ENCODE measurements at places on chromosomes 4 and X.

DNA sequence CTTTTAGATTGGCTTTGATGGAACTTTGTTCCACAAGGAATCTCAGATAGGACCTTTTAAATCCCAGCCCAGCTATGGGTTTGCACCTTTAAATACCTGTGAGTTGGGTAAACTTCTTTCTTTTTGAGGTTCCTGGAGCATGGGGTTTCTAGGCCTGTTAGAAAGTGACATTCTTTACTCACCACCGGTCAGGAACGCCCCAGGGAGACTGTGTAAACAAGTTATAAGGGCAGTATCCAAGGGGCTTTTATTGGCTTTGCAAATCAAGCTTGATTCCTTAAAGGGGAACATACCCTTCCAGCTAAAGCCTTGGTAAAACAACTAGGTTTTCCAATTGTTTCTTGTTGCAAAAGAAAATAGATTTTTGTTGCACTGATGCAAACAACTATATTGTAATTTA is 93.4 kb downstream of the TENT5D start:
- peak; percentile 26 for DNase-seq

- no peak for DNase-seq
These were observed 27.4 kb upstream of the AFAP1 start for GRCh38 chr4:7967063-7967440.

GRCh38 chr4:732911-733630 is 27.4 kb downstream of the PCGF3 start:
- DNase-seq = no peak

- peak; percentile 65 for DNase-seq
These were observed 477 bp downstream of the FGF5 start for GRCh38 chr4:80266902-80267380.

DNA sequence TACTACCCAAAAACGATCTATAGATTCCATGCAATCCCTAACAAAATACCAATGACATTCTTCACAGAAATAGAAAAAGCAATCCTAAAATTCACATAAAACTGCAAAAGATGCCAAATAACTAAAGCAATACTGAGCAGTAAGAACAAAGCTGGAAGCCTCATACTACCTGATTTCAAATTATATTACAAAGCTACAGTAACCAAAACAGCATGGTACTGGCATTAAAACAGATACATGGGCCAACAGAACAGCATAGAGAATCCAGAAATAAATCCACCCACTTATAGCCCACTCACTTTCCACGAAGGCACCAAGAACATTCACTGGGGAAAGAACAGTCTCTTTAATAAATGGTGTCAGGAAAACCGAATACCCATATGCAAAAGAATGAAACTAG is 74.7 kb downstream of the PHF8 start:
- no peak for DNase-seq

GRCh38 chr4:2266181-2266580 is 4.3 kb upstream of the MXD4 start:
- DNase-seq = no peak

GRCh38 chrX:10620121-10620699 is at the start of gene MID1:
Gene MID1, minus strand, starts transcription at chrX:10620585. Its CDS starts 53,038 bp downstream, at chrX:10567547.
- DNase-seq = peak; percentile 84

DNA sequence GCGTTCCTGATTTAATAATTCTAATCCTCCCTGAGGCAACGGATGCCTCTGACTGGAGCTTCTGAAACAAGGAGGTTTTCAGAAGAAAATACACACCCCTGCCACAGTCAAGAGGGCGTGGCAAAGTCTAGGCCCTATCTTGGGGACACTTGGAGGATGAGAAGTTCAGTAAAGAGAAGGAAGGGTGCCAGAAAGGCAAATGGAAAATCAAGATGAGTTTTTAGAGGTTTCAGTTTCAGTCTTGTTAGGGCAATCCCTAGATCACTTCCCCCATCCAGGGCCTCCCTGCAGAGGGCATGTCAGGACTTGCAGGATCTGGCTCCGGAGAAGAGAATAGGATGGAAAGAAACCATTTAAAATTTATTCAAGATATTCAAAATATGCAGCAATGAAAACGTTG is 28.5 kb upstream of the FGF2 start:
- peak; percentile 42 for DNase-seq

DNA sequence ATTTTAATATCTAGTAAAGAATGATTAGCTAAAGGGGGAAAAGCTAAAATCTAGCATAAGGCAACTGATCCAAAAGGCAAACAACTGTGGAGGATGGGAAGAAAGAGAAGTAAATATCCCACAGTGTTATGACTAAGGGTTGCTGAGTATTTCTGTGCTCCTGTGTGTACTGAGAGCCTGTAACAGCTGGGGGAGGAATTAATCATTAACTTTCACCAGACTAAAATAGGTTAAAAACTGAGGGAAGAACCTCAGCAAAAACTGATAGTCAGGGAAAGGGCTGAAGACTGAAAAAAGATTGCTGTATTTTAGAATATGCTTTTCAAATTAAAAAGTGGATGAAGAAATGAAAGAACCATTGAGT is 365.9 kb downstream of the CXXC4 start:
- DNase-seq = no peak

- no peak for DNase-seq
These were observed 708 bp downstream of the ARAP2 start for GRCh38 chr4:36243355-36244256.

DNA sequence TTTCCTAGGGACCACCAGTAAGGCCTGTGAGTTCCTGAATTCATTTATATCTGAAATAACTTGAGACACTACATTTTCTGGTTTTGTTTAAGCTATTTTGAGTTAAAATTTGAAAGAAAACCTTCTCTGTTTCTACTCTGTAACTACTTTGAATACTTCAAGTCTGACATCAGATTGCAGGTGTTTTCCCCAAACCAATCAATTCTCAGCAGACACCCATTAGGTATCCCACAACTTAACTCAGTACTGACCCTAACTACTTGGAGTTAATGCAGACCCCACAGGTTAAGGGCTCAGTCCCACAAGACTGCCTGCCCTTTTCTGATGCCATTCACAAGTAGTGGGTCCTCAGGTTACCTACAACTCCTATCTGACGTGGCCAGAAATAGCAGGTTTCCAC is 1100.0 kb upstream of the SLIT2 start:
- DNase-seq = no peak

DNA sequence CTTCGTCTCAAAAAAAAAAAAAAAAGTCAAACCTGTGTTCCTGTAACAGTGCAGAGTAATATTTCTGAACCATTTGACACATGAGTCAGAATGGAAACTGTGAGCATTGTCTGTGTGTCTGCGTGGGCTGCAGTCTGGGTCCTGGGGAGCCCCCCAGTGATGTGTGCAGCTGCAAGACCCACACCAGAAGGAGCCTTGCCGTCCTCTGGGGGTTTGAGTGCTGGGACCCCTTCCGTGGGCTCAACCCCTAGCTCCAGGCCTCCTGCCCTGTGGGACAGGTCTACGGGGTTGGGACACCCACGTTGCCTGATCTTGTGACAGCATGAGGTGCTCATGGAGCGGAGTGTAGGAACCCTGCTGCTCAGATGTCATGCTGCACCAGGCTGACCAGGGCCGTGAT is 43.7 kb downstream of the DDX3X start:
- no peak for DNase-seq

GRCh38 chr4:174444390-174444789 is 77.9 kb downstream of the HPGD start:
- DNase-seq = no peak

GRCh38 chrX:135557344-135557743 is 36.9 kb downstream of the INTS6L start:
- no peak for DNase-seq

DNA sequence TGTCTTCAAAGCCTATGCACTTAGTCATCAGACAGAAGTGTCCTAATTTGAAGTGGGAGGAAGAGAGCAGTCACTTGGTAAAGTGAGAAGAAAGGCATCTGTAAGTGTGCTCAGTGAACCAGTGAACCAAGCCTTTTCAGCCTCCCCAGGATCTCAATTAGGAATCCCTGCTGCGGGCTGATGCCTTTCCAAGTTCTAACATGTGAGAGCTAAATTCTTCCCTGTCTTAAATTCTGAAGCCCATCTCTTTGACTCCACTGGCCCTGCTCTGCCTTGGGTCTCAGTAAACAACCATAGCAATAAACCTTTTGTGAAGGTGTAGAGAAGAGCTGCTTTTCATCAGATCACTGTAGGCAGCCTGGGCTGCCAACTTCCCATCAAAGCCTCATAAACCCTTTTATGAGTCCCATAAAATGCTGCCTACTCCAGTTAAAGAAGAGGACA is 701.2 kb upstream of the LCORL start:
- peak; percentile 60 for DNase-seq

- DNase-seq = no peak
These were observed 53.2 kb upstream of the NR3C2 start for GRCh38 chr4:148495463-148495862.

DNA sequence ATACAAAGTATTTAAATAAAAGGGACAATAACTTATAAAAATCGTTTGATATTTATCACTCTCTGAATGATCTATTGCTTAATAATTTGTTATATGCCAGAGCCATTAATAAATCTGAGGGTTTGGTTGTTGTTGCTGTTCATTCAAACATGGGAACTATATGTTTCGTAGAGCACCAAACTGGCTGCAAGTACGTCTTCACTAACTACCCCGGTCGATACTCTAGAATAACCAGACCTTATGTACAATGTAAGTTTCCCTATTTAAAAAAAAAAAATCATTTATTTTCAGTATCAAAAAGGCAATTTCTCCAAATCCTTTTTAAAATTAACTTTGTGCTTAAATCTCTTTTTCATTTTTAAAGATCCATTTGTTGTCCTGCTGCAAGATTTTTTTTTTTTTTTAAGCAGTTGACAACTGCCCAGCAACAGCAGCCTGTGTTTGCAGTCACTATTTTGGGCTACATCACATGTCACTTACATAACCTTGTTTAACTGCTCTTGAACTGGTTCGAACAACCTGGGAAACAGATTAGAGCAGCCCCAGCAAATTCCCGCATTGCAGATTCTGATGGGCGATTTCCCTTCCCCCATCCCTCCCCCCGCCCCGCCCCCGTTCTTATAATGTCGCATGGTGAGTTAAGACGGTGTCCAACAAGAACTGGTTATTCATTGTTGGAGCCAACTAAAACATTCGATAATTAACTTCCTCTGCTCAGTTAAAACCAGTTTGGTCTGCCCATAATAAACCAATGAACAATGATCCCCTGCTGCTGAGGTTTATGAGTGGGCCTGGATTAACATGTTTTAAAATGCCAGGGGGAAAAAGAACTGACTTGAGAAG is 238.9 kb downstream of the NR3C2 start:
- DNase-seq = peak; percentile 92

- no peak for DNase-seq
These were observed 9.1 kb downstream of the OCRL start for GRCh38 chrX:129549124-129549523.

GRCh38 chr4:141560056-141560455 is 76.3 kb upstream of the IL15 start:
- DNase-seq = no peak

GRCh38 chrX:111652719-111653118 is 28.3 kb upstream of the ALG13 start:
- no peak for DNase-seq

GRCh38 chr4:157048248-157048647 is 27.7 kb upstream of the GLRB start:
- DNase-seq = no peak

GRCh38 chr4:186441502-186441901 is 113.9 kb downstream of the MTNR1A start:
- DNase-seq = no peak

GRCh38 chrX:110045421-110045820 is 42.5 kb downstream of the TMEM164 start:
- no peak for DNase-seq

DNA sequence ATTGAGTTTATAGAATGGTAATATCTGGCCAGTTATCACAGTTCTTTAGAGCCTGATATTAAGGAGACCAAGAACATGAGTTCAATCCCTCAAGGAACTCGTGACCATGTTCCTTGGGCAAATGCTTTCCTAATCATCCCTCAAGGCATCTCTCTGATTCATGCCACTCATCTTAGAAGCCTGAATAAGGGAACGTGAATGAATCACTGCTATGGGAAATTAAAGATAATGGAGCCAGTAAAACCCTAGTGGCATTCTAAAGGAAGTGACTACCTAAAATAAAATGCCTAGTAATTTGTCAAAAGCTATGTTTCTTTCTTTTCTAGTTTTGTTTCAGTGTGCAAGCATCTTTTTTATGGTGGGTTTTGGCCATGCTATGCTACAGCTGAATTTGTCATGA is 1161.3 kb downstream of the C4orf33 start:
- DNase-seq = no peak

- DNase-seq = no peak
These were observed 2028.3 kb downstream of the PCDH7 start for GRCh38 chr4:32748498-32748897.

GRCh38 chrX:50609796-50610195 is 139.2 kb upstream of the DGKK start:
- no peak for DNase-seq

DNA sequence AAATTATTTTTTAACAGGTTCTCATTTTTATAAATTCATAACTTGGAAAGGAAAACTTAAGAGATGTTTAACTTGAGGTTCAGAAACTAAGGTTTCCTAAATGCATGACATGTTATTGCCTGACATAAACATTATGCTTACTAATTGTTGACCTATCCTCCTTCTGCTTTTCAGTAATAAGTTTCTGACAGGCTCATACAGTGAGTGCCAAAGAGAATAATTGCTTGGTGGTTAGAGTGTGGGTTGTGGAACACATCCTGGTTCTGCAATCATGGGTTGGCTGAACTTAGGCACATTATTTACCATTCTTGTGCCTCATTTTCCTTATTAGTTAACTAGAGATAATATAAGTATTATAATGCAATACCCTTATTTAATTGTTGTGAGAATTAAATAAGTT is 56.5 kb downstream of the BMPR1B start:
- DNase-seq = no peak

DNA sequence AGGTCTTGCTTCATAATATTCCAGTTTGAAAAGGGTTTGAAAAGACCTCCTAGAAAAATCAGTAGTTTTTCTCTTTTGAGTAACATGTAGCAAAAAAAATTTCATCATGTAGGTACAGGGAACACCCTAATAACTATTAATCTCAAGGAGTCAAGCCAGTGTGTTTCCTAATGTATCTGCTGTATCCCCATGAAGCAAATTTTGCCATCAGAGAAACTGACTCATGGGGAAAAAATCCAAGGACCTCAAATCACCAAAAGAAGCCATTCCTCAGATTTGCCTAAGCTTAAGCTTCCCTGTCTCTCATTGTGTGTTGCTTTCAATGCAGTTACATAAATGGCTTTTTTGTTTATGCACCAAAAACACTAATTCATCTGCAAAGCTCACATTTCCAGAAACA is 29.7 kb downstream of the F9 start:
- no peak for DNase-seq
